ENCODE measurements at places on chromosomes 11 and 22.

GRCh38 chr11:3021125-3021524 is 29.0 kb upstream of the NAP1L4 start:
- no peak for DNase-seq

- DNase-seq = no peak
Measured at GRCh38 chr11:11971906-11972547, 36.4 kb downstream of the DKK3 start.

- no peak for DNase-seq
Measured at GRCh38 chr11:125901872-125902271, 1.1 kb downstream of the PUS3 start.

GRCh38 chr22:38068641-38069371 is 11.6 kb downstream of the PICK1 start:
- no peak for DNase-seq

GRCh38 chr22:47888817-47889216 is 1126.4 kb downstream of the TBC1D22A start:
- DNase-seq = no peak

- no peak for DNase-seq
Measured at GRCh38 chr11:79960461-79960860, 519.6 kb upstream of the TENM4 start.

- DNase-seq = no peak
Measured at GRCh38 chr11:44389963-44390605, 80.1 kb upstream of the ALX4 start.

DNA sequence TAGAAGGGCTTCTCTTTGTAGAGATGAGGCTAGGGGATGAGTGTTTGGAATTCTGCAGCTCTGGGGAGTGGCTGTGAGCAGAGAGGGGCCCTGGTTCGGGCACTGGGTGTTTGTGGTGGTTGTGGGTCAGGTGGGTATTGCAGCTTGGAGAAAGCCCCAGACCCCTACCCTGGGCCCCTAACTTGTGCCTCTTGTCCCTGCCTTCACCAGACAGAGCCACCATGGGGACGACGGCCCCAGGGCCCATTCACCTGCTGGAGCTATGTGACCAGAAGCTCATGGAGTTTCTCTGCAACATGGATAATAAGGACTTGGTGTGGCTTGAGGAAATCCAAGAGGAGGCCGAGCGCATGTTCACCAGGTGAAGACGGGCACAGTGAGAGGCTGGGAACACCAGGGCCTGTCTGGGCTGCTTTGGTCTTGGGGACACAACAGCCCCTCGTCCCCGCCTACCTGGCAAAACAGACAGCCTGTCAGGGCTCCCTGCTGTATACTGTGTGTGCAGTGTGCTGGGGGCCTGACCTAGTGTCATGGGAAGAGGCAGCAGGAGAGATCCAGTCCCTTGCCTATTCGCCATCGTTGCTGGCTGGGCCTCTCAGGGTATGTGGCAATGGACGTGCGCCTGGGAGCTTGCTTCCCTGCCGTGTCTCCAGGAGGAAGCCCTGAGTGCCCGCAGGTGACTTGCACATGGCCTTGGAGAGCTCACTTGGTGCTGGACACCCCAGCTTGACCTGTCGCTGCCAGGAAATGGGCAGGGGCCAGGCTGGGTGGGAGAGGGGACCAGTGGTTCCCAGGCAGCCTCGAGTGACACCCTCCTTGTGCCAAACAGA is 4.3 kb downstream of the INCENP start:
- no peak for DNase-seq

- DNase-seq = no peak
Measured at GRCh38 chr11:67689178-67689577, 14.8 kb upstream of the ALDH3B2 start.

DNA sequence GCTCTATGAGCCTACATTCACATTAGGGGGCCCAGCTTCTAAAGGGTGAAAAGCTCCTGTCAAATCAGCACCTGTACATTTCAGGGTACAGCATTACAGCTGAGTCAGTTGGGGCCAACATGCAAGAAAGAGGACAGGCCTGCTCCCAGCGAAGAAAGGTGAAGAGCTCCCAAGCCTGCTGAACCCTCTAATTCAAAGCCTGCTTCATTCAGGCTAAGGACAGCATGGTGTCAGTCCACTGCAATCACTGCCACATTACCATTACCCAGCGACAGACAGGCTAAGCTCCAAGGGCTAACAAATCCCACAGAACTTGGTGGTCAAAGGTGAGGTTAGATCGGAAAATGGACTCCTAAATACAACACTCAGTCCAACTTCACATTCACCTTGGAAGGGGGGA is 65.4 kb upstream of the CHRM4 start:
- no peak for DNase-seq

DNA sequence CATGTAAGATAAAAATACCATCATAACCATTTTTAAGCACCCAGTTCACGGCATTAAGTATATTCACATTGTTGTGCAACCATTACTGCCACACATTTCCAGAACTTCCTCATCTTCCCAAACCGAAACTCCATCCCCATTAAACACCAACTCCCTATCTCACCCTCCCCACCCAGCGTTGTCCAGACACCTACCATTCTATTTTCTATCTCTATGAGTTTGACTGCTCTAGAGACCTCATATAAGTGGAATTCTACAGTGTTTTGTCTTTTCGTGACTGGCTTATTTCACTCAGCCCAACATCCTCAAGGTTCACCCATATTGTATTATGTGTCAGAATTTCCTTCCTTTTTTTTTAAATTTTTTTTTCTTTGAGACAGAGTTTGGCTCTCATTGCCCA is 45.2 kb downstream of the PPFIA1 start:
- no peak for DNase-seq

DNA sequence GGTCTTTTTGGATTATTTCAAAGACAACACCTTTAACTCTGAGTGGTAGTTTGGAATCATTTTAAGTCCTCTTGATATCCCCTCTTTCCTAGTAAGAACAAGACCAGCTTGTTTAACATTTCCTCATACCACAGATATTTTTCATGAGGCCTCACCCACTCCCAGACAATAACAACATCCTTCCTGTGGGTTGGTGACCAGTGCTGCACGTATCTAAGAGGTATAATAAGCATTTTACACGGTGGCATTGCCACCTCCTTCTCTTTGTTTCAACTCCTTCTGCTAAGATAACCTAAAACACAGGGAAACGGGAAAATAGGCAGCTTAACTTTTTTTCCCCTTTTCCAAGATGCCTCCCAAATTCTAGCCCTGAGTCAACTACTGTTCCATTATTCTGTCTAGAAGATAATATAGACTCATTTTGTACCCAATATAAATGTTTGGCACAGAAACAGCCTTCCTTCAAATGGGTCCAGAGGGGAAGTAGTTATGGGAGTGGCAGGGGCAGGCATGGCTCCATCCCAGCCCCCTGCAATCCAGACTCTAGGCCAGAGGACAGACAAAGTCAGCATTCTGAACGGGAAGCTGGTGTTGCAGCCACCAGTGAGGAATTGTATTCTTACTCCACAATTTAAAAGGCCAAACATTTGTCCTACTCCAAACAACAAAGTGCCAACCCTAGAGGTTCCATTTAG is 28.5 kb downstream of the MAML2 start:
- DNase-seq = no peak

- DNase-seq = no peak
Measured at GRCh38 chr11:2186669-2187279, 15.2 kb upstream of the TH start.

GRCh38 chr11:116072133-116072532 is 567.9 kb upstream of the CADM1 start:
- DNase-seq = no peak

DNA sequence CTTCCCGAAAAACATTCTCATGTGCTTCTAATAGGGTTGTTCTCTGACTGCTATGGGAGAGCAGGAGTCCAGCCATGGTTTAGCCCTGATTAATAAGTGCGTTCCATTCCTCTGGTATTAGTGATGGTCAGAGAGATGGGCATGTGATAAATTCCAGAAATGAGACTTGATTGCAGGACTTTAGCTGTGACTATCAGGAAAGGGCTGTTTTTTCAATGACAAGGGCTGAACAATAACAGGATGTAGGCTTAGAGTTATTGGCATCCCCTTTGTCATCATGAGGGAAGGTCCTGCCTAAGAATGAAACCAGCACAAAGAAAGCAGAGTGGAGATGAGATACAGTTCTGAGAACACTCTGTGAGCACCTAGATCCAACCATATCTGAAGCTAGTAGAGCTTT is 494.6 kb downstream of the MIAT start:
- DNase-seq = no peak

GRCh38 chr11:69422645-69423044 is 58.8 kb upstream of the LINC01488 start:
- no peak for DNase-seq

DNA sequence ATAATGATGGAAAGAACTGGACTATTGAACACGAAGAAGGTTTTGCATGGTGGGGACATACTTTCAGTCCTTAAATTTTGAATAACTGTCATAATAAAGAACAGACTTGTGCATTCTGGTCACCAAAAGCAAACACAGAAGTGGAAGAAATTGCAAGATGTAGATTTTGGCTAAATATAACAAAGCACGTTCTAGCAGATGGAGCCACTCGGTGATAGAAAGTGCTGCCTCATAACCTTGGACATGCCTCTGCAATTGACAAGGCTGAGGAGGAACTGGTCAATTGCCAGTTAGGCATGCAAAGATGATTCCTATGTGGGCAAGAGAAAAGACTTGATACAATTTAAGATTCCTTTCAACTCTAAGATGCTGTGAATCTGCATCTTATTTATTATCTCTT is 244.1 kb upstream of the ZC3H12C start:
- no peak for DNase-seq

- DNase-seq = no peak
Measured at GRCh38 chr11:36427876-36428275, 82.2 kb downstream of the TRAF6 start.

DNA sequence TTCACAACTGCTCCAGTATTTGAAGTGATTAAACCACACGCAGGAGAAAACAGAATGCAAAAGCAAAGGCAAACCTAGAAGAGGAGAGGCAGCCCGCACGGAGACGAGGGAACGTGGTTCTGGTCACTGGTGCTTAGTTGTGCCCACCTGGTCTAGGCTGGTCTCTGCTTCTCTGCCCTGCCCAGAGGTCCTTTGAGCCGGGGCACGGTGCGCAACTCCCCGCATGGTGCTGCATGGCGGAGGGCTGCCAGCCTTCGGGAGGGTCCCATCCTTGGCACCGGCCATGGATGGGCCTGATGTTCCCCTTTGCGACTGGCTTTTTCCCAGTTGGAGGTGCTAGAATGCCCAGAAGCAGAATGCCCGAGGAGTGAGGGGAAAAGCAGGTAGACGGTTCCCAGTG is 46.1 kb downstream of the KCNC1 start:
- DNase-seq = no peak

GRCh38 chr11:7307836-7308235 is 56.1 kb downstream of the SYT9 start:
- DNase-seq = no peak

DNA sequence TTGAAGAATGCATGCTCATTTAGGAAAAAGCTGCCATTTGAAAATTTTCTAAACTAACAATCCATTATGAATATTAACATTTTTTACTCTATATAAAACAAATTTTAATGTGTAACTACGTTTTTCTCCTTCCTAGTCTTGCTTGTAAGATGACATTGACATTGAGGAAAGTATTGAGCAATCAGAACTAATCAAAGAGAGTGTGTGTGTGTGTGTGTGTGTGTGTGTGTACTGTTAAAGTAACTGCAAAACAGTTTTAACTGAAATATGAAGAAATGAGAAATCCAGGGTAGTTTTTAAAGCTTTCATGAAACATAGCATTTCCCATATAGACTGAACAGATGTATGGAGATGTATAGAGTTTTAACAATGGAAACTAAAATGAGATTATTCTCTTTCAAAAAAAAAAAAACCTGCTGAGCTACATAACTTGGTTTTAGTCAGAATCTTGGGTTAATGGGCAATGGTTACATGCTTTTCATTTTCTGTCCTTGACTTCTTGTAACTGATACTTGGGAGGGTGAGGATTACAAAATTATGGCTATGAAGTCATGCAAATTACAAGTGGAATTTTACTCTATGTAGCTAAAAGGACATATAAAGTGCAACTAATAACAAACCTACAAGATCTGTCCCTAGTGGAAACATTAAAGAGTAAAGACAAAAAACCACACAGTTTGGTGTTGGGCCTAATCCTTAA is 2.0 kb downstream of the PDGFD start:
- no peak for DNase-seq

DNA sequence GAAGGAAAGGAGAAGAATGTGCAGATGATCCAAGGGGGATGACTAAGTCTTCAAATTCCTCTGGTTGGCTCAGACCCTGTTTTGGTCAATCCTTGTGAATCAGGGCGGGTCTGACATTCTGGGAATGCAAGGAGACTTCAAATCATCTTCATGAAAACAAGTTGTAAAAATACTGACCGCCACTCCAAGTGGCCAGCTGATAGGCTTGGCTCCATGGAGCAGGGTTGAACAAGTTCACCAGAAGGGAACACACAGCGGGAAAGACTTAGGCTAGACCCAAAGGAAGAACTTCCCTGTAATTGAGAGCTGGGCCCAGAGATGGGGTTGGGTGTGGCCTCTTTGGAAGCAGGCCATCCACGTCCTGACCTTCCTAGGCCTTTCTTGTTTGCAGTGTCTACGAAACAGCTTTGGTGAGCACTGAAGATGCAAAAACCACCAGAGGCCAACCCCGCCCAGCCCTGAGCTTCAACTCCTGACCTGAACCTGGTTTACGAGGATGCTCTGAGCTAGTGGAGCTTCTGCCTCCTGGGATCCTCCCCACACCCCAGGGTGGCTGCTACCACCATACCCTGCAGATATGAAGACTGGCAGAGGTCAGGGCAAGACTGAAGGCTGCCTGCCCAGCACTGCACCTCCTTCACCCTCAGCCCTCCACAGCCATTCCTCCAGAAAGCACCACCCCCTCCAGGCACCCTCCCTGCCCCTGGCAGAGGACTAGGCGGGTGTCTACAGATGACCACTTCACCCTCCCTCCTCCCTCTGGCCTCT is 26.1 kb downstream of the GDPD5 start:
- no peak for DNase-seq

DNA sequence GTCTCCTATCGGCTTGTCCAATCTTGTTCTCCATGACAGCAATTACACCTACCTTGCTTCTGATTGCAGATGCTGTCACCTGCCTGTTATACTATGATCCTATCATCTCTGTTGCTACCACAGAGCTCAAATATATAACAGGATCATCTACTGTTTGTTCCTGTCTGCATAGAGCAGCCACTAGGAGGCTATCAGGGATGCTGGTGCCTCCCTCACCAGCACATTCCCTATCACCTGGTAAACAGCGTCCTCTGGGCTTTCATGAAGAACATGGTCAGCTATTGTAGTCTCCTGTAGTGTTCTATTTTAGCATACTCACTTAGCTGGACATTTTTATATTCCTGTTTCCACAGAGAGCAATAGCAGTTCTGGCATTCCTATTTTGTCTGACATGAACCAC is 87.8 kb upstream of the FAT3 start:
- DNase-seq = no peak

DNA sequence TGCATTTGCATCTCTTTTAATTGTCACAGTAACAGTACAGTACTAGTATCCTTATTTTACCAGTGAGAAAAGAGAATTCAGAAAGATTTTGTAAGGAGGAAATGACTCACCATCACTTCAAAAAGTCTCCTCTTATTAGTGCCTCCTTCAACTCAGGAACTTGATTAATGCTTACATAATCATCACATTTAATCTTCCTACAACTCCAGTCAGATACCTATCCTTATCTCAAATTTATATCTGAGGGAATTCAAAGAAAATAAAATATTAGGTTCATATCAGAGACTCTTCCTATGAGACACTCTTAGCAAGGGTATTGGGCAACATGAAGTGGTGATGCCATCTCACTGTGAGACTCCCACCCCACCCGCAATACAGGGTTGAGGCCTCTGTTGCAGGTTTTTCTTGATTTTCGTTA is 26.1 kb upstream of the CTSC start:
- DNase-seq = no peak

- no peak for DNase-seq
Measured at GRCh38 chr22:50626850-50627641, 906 bp downstream of the ARSA start.

- no peak for DNase-seq
Measured at GRCh38 chr11:11425806-11426205, 72.8 kb upstream of the CSNK2A3 start.
